ENCODE measurements at places on chromosomes 11 and 22. TPM values are rescaled to one million over a fixed set of nuclear protein-coding genes. Genes with fewer than 3 reads are reported as not detected.

Gene F2
- total RNA-seq = 3.1 TPM

Gene PAMR1
- 0.02 TPM for total RNA-seq

Gene MAJIN
- not detected for total RNA-seq

Gene PRR33
- total RNA-seq = not detected

Gene WT1
- total RNA-seq = 5.5 TPM

Gene CALCA
- total RNA-seq = not detected

Gene UBQLNL
- total RNA-seq = not detected

Gene TESMIN
- total RNA-seq = 5.1 TPM

Gene PRSS23
- total RNA-seq = 385 TPM

Gene OR51F1
- total RNA-seq = not detected

Gene SNX32
- 0.08 TPM for total RNA-seq

Gene SPDYC
- not detected for total RNA-seq

Gene SEC14L6
- not detected for total RNA-seq

Gene MTMR3
- total RNA-seq = 7.7 TPM

Gene ISX
- not detected for total RNA-seq

Gene UEVLD
- 19.5 TPM for total RNA-seq

Gene MS4A7
- total RNA-seq = not detected

Gene SSTR3
- not detected for total RNA-seq

Gene APLNR
- total RNA-seq = 0.03 TPM

Gene KLHL35
- total RNA-seq = 0.75 TPM

Gene PARVA
- total RNA-seq = 26.5 TPM

Gene RBM7
- total RNA-seq = 21.0 TPM

Gene DNAJB13
- total RNA-seq = 0.57 TPM
